ENCODE measurements at places on chromosomes 1 and 21.
A peak's percentile ranks its signal among the peaks of the same experiment; 100 is the strongest.

- no peak for DNase-seq
Measured at GRCh38 chr1:48887796-48888195, 111.1 kb upstream of the BEND5 start.

- peak; percentile 75 for DNase-seq
Measured at GRCh38 chr1:25619101-25619890, 2.7 kb downstream of the MAN1C1 start.

- DNase-seq: no peak
Measured at GRCh38 chr1:93330196-93330595, 15.5 kb upstream of the DR1 start.

- no peak for DNase-seq
Measured at GRCh38 chr1:10906866-10907519, 105.5 kb upstream of the TARDBP start.

DNA sequence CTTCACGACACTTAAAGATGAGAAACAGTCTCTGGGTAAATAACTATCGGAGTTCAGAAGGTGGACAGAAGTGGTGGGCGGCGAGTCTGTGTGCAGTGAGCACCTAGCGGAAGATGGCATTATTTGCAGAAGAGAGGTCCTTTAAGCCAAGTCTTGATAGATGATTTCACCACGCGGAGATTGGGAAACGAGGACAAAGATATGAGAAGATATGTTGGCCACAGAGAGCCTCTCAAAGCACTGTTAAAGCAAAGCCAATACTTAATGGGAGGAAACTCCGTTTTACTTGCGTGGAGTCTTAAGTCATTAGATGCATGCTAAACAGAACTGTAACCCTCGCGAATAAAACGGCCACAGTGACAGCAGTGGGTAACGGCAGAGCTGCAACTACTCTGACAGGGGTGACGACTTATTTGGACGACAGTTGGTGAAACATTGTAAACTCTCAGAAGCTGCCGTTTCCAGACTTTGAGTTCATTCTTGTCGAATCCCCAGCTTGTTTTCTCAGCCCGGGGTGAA lies 577 bp upstream of the CEP350 start:
- DNase-seq: no peak

DNA sequence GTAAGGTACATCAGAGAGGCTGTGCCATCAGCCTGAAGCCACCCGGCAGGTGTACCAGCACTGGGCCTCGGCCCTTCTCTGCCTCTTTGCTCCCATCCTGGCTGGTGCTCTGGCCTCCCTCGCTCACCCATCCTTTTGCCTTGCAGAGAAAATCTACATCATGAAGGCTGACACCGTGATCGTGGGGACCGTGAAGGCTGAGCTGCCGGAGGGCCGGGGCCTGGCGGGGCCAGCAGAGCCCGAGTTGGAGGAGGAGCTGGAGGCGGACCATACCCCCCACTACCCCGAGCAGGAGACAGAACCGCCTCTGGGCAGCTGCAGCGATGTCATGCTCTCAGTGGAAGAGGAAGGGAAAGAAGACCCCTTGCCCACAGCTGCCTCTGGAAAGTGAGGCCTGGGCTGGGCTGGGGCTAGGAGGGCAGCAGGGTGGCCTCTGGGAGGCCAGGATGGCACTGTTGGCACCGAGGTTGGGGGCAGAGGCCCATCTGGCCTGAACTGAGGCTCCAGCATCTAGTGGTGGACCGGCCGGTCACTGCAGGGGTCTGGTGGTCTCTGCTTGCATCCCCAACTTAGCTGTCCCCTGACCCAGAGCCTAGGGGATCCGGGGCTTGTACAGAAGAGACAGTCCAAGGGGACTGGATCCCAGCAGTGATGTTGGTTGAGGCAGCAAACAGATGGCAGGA lies 24.5 kb upstream of the TNFRSF1B start:
- DNase-seq: no peak

DNA sequence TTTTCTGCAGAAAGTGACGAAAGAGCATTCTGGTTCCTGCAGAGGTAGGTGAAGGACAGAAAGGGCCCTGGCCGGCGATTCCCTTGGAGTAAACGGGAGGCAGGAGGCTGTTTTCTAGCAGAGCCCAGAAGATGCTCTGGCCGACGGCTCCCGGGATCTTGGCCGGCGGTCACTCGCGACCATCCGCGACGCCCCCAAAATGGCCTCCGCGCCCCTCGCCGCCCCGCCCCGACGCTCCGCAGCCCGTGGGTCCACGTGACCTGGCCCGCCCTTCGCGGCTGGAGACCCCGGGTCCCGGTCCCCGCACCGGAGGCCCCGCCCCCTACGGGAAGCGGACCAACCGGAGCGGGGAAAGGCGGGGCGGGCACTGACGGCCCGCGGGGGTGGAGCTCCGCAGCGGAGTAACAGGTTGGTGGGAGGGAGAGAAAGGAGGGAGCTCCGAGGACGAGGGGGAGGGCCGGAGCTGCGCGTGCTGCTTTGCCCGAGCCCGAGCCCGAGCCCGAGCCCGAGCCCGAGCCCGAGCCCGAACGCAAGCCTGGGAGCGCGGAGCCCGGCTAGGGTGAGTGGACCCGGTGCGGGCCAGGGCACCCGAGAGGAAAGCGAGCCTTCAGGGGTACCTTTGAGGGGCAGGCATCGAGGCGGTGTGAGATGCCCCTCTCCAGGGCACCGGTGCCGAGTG lies at the start of gene CGN:
TSS of gene CGN (plus strand) at position 431 of the 679 bp plus-strand sequence. CDS start 7,133 bp downstream, outside the sequence.
- DNase-seq: peak; percentile 98

GRCh38 chr1:30184393-30185141 lies 538.8 kb downstream of the MATN1 start:
- no peak for DNase-seq

GRCh38 chr21:42309753-42310213 lies 5.4 kb downstream of the TFF3 start:
- peak; percentile 48 for DNase-seq

DNA sequence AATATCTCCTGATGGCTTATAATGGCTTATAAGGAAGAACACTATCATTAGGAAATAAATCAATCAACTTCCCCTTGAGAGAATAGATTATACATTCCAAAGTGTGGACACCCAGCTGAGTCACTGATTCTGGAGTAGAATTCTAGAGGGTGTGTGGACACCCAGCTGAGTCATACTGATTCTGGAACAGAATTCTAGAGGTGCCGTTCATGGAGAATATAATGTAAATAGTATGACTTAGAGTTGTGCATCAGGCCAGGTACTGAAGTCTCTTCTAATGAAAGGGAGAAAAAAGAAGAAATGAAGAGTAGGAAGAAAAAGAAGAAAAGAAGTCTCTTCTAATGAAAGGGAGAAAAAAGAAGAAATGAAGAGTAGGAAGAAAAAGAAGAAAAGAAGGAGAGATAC lies 2.4 kb upstream of the USP33 start:
- DNase-seq: no peak

DNA sequence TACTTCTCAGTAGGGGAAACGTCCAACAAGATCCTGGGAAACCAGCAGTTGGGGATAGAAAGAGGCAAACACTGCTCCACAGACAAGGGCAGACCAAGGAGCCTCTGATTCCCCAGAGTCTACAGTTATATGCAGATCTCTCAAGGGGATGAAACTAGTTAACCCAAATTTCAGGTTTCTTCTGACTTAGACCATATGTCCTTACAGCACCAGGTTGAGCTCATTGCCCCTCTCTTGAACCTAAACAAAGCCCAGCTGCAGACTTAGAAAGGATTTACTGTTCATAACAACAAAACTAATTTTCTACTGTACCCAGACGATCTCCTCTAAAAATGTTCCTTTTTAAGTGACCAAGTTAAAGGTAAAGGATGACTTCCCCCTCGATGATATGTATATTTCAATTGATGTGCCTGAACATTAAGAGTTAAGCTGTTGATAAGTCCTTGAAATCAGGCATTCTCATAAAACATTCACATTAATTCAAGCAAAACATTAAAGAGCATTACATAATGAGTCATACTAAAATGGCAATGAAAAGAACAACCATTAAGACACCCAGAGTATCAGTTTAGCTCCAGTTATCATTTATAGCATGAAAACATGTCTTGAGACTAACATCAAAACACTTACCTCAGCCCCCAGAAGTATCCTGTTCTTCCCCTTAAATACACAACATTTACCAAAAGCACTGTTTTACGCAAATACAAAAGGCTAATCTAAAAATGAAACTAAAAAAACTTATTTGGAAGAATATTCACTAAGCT lies 24.1 kb downstream of the SMYD3 start:
- no peak for DNase-seq

- DNase-seq: no peak
Measured at GRCh38 chr1:18941221-18942141, 15.0 kb downstream of the IFFO2 start.

DNA sequence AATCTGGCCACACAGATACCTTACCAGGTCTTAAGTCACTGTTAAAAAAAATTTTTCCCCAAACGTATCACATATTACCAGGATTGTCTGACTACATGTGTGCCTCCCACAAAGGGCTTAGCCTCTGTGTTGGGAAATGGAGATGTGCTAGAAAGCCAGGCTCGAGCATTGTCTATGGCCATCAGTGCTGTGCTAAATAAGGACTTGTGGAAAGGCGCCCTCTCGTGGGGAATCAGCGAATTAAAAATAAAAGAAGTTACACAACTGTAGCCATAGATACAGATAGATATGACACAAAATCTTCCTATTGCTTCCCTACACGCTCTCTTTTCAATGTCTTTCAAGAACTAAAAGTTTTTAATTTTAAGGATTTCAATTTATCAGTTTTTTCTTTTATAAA lies 47.5 kb upstream of the CRNN start:
- peak; percentile 65 for DNase-seq

DNA sequence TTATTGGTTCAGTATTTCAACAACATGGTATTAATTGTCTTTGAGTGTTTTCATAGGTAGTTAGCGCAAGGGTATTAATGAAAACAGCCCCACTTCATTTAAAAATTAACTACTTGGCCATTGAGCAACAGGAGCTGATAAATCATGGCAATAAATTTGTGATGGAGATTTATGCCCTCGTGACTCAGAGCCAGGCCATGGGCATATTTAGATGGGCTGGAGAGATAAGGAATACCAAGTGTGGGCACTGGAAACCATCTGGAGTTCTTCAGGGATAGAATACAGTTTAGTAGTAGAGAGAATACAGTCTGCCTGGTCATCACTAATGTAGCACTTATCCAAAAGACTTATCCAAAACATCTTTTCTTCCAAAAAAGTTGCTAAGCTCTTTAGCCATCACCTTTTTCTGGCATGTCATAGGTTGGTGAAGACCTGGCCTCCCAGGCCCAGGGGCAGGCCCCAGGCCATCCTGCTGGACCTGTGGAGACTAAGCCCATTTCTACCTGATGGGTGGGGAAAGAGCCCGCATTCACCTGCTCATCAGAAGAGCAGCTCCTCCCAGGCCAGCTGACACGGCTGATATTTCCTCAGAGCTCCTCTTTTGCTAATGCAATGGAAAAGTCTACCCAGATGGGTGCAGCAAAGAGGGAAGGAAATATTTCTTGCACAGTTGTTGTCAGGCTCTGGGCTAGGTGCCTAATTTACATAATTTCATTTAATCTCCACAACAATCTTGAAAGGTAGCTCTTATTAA lies 238.0 kb downstream of the TM2D1 start:
- no peak for DNase-seq

GRCh38 chr21:45994086-45994661 lies 12.6 kb downstream of the COL6A1 start:
- DNase-seq: no peak

- peak; percentile 33 for DNase-seq
Measured at GRCh38 chr1:75615613-75616435, 4.9 kb upstream of the SLC44A5 start.

DNA sequence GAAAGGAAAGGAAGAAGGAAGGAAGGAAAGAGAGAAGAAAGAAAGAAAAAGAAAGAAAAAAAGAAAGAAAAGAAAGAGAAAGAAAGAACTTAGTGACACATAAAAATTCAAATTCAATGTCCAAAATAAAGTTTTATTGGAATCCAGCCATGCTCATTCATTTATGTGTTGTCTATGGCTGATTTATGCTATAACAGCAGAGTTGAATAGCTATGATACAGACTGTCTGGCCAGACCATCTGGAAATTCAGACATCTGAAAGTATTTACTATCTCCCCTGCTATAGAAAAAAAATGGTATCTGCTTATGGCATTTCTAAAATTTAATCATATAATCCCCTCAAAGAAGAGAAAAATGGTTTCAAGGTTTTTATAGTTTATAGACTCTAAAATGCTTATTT lies 79.4 kb upstream of the RRP15 start:
- no peak for DNase-seq

- no peak for DNase-seq
Measured at GRCh38 chr1:158836038-158836437, 4.9 kb downstream of the MNDA start.

GRCh38 chr1:204882479-204882878 lies 11.8 kb downstream of the NFASC start:
- DNase-seq: no peak

GRCh38 chr1:15820478-15820877 lies 13.0 kb upstream of the UQCRHL start:
- DNase-seq: no peak

GRCh38 chr1:116483481-116484309 lies 87.1 kb downstream of the CD58 start:
- no peak for DNase-seq

GRCh38 chr1:73366734-73367413 lies 831.1 kb downstream of the LRRIQ3 start:
- DNase-seq: no peak

DNA sequence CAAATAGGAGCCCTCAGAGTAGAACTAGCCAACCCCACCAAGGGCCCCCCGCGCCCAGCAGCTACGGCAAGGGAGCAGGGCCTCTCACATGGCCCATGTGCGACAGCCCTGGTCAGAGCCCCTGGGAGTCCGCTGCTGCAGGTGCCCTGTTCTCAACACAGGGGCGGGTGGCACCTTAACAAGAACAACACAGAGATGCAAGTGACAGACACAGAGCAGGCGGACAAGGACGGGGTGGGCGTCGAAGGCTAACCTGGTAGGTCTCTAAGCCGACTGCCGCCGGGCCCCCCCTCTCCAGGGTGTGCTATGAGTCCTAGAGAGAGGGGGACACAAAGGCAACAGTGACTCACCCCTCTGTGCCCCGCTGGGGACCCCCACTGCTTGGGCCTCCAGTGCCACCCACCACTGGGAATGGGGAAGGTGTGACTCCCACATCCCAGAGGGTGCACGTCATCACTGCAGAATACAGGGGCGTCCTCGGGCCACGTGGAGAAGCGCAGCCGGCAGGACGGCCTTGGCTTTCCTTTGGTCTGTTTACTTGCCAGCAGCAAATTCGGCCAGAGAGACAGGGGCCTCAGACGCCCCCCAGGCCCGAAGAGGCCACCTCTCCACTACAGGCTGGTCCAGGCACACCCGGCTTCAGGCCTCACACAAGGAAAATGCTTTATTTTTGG lies 44.8 kb downstream of the PRDM15 start:
- no peak for DNase-seq

GRCh38 chr1:28910379-28911115 lies 3.8 kb upstream of the EPB41 start:
- no peak for DNase-seq

- DNase-seq: no peak
Measured at GRCh38 chr1:5244631-5245285, 590.3 kb downstream of the AJAP1 start.

DNA sequence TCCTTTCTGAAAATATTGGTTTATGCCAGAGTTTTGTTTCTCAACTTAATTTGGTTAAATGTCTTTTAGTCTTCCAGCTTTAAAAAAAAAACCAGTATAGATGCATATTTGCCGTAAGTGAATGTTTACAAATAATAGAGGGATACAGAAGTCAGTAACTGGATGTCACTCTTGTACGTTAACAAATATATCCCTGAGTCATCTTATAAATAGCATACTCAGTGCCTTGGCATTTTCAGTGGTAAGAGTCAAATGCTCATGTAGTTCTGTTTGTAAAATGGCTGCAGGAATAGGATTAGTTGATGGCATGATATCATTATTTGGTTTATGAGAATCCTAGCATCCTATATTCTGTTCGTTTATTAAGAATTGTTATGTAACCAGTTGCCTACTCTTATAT lies 55.4 kb downstream of the SPEN start:
- no peak for DNase-seq

GRCh38 chr1:54814571-54814970 lies 13.4 kb upstream of the TTC22 start:
- DNase-seq: no peak
